Immature natural killer cell (primary cell): ENCODE measurements at places on chromosomes 12 and 14. TPM values are rescaled to one million over a fixed set of nuclear protein-coding genes. Genes with fewer than 3 reads are reported as not detected.
A peak's percentile ranks its signal among the peaks of the same experiment; 100 is the strongest.

DNA sequence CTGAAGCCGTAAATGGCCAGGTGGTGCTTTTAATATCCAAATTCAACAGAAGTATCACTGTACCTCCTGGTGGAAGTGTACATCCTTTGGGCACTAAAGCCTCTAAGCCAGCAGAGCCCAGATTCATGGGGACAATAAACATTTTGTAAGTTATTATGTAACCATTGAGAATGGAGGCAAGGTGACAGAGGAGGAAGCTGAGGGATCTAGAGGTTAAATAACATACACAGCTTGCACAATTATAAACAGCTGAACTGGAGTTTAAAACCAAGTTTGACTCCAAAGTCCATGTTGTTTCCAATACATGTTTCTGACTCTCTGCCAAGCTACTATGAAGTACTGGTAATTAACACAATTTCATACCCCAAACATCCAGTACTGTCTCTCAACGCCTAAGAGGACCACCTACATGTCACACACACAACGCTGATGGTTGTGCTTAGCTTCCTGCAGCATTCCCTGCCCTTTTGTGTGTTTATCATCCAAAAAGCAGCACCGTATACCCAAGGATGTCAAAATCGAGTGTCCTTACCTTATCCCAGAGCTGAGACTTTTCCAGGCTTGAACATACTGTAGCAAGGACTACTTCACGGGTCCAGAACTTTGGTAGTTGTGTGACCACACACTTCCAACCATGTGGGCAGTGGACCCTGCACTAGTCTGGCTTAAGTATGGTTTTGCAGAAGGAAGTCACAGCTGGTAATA is 41.3 kb downstream of the EGLN3 start:
- no peak for DNase-seq

- no peak for DNase-seq
Measured at GRCh38 chr12:108358580-108358965, 19.5 kb upstream of the CMKLR1 start.

GRCh38 chr12:52148464-52149181 is 43.2 kb downstream of the KRT80 start:
- DNase-seq = no peak

- DNase-seq = no peak
Measured at GRCh38 chr12:29971446-29971845, 187.7 kb upstream of the TMTC1 start.

- DNase-seq = peak; percentile 28
Measured at GRCh38 chr12:119902084-119902509, 25.0 kb upstream of the CIT start.

- DNase-seq = no peak
Measured at GRCh38 chr12:59600171-59600570, 4.3 kb downstream of the SLC16A7 start.

The HOXC5 gene
- not detected for polyA plus RNA-seq

DNA sequence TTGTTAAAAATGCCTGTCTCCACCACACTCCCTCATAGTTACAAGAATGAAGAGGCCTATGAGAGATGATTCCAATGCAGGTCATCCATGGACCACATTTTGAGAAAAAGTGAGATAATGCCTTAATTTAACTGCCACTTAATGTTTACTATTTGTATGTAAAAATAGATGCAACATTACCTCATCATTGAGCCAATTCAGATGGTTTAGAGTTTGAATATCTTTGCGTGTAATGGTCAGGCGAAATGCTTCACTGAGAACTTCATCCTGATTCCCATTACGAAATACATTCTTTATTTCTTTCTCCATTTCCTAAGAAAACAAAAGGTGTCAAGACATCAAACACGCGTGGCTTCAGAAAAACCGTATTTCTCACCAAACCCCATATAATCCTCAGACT is 42.3 kb downstream of the SENP1 start:
- DNase-seq = no peak

GRCh38 chr14:96271421-96271762 is 15.4 kb downstream of the BDKRB1 start:
- no peak for DNase-seq

GRCh38 chr14:54669721-54670561 is 103.0 kb downstream of the SAMD4A start:
- DNase-seq = peak; percentile 77

DNA sequence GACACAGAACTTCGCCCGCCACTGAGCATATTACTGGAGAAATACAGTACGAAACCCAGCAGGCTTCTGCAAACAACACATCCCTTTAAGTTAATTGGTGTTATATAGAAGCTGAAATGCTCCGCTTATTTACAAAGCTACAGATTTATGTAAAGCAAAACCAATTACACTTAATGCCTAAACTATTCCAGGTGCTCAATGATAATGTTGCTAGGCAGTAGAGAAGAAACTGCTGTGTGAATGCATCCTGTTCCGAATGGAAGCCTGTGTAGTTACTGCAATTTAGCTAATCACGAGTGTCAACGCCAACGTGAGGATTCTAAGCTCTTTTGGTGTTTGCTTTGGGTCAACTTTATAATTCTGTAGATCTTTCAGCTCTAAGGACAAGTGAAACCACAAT is 89.8 kb downstream of the SLC15A5 start:
- DNase-seq = no peak

GRCh38 chr14:94120667-94121340 is 8.6 kb downstream of the IFI27L2 start:
- no peak for DNase-seq

GRCh38 chr14:90400904-90401561 is 4.2 kb downstream of the CALM1 start:
- DNase-seq = no peak

GRCh38 chr12:58425481-58426392 is 484.4 kb downstream of the ATP23 start:
- no peak for DNase-seq

The DDHD1 gene
- 4.3 TPM for polyA plus RNA-seq

The ZBTB42 gene
- polyA plus RNA-seq = 2.0 TPM

The MIA2 gene
- 14.1 TPM for polyA plus RNA-seq

GRCh38 chr12:122459211-122459610 is 36.7 kb upstream of the CLIP1 start:
- no peak for DNase-seq

The DPY19L2 gene
- not detected for polyA plus RNA-seq

DNA sequence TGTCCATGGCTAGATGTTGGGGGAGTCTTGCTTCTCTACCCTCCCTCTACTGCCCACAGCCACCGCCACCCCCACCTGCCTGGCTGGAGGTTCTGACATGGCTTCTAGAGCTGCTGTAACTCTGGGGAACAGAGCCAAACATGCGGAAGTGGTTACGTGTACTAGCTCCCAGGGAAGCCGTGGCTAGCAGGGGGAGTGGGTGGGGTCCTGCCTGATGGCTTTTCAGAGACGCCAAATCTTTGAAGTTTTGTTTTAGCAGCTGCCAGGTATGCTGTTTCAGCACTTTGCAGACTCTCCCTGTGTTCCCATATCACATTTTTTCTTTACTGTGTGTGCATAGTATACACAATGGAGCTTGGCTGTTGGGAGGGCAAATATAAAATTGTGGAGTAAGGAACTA is 150.3 kb downstream of the TGFB3 start:
- DNase-seq = peak; percentile 1

DNA sequence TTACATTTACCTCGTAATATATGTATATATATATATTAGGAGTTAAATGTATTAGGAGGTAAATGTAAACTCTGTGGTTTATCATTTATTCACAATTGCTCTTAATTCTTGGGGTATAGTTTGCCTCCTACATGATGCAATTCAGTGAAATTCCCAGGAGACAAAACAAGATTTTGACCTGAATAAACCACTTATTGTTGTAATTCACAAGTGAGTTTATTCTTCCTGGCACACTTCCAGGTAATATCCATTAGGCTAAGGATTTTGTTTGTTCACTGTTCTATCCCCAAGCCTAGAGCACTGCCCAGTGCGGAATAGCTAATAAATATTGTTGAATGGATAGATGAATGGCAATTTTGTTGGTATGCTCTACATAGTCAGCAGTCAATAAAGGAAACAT is 3.0 kb downstream of the SMIM10L1 start:
- DNase-seq = no peak
